Head of caudate nucleus (tissue), 42 donors: ENCODE measurements at places on chromosomes 13 and 19.

DNA sequence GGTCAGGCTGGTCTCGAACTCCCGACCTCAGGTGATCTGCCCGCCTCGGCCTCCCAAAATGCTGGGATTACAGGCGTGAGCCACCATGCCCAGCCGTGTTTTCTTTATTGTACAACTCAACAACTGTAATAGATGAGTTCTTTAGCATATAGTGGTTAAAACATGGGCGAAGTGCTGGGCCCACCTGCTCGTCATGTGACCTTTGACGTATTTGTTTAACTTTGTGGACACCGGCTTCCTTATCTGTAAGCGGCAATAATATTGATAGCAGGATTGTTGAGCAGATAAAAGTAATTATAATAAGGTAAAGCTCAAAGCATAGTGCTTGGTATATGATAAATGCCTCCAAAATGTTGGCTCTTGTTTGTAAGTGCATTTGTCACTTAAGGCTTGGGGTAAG is 460.3 kb downstream of the KLF12 start:
- DNase-seq: no peak

DNA sequence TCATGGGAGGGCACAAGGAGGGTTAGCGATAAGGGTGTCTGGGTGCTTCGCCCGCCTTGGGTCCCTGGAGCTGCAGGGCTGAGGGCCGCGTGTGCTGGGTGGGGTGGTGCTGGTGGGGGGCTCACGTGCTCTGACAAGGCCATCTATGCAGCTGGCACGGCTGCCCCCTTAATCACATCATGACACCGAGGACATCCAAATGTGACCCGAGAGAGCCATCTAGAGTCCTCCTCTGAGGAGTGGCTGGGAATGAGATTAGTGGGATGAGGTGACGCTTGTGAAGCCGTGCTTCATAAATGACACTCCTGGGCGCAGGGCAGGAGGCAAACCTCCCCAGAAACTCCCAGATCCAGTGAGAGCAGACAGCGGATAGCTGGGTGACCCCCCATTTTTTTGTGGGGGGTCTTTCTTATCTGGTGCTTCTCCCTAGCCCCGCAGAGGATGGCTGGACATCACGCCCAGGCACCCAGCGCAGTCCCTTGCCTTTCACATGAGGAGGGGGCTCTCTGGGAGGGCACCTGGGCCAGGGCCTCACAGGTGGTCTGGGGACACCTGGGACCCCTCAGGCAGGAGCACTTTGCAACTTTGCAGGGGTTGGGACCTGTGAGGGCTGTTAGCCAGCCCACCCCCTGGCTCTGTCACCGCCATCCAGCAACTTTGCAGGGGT is 6.6 kb downstream of the FZR1 start:
- no peak for DNase-seq

DNA sequence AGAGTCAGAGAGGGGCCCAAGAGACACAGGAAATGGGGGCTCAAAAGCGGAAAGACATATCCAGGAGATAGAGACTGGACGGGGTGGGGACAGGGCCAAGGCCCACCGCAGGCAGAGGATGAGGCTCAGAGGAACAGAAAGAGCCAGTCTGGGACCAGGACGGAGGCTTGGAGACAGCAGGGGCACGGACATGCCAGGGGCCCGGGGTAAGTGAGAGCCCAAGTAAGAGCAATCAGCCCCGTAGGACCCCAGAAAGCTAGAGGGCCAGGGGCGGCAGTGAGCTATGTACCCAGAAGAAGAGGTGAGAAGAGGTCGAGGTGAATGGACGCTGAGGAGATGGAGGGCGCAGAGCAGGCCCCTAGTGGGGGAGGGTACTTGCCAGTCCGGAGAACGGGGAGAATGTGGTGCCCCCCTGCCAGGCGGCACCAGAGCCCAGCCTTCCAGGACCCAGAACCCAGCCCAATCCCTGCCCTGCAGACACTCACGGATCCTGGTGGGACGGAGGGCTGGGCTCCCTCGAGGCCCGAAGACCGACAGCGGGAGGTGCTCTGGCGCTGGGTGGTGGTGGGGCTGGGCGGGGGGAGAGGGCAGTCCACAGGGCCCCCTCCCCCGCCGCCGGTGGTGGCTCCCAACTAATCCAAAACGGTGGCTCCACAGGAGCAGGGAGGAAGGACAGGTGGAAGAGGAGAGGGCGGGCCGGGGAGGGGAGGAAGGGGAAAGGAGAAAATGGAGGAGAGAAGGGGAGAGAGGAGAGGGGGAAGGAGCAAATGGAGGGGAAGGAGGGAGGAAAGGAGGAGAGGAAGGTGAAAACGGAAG is 1.0 kb downstream of the GRIK5 start:
- DNase-seq: no peak

DNA sequence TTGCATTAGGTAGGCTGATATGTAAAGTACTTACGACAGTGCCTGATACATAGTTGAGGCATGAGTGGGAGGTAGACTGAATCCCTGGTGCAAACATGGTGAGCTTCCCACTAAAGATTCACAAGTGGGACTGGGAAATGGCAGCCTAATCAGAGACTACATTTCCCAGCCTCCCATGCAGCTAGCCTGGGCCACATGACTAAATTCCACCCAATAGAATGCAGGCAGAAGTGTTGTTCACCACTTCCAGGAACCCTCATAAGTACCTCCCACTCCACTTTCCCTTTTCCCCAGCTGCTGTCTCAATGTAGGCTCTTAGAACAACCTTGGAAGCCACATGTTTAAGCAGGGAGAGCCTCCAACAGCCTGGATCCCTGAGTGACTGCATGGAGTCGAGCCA is 104.9 kb downstream of the CACNA1A start:
- DNase-seq: no peak

DNA sequence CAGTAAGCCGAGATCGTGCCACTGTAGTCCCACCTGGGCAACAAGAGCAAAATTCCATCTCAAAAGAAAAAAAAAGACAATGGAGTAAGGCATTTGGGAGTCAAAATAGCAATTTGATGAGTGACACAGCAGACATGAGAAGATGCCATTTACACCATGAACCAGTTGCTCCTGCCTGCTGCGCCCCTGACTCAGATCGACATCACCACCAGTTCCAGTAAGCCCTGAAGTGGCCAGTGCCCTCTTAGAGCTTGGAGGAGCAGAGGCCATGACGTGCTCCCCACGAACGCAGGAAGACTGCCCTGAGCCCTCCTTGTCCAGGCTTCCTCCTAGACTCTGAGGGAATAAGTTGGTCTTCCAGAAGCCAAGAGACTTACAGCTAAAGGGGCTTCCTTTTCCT is 339.2 kb downstream of the MYO16 start:
- no peak for DNase-seq

DNA sequence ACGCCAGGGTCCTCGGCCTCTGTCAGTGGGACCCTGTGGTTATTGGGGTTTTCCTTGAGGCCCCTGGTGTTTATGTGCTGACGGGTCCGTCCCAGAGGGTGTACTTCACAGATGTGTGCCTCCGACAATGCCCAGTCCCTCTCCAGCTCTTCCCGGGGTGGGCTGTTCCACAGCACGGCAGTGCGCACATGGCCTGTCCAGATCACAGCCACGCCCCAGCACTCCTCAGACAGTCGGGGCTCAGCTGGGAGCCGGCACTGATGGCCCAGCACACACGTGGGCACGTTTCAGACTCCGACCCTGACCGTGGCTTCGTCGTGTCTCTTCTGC is 16.9 kb upstream of the F7 start:
- no peak for DNase-seq

DNA sequence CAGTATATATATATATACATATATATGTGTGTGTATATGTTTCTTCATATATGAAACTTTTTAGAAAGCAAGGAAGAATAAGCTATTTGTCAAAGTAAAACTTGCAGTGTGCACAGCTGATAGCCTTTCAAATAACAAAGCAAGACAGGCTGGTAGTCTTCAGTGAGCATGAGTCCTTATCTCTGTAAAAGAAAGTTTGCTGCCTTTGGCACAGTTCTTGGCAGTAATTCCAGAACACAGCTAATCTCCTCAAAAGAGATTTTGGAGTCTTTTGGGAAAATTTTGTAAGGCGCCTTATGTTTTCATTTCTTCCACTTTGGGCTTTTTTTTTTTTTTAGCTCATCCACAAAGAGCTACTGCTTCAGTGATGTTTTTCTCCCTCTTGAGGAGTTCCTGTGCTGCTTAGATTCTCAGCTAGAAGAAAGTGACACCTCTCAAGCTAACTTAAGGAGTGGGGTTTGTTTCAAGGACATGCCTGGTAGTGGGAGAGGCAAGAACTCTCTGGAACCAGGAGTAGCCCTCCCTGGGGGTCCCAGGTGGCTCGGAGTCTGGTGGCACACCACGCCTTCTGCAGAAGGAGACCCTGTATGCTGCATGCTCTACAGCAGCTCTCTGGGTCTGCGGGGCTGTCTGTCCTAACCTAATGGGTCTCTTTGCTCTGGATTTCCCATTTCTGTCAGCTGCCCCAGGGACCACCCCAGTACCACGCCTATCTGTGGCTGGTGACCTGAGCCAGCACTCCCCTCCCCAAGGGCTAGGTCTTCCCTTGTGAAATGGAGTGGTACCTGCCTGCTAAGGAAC is 58.8 kb downstream of the TNFRSF19 start:
- DNase-seq: no peak

- no peak for DNase-seq
Observed at GRCh38 chr19:7645656-7646425, 8.9 kb downstream of the STXBP2 start.

GRCh38 chr13:94595001-94595949 is 677 bp downstream of the TGDS start:
- DNase-seq: no peak

GRCh38 chr19:17249887-17250548 is 4.3 kb upstream of the NR2F6 start:
- no peak for DNase-seq

GRCh38 chr19:51242881-51243630 is 7.8 kb upstream of the SIGLECL1 start:
- no peak for DNase-seq

DNA sequence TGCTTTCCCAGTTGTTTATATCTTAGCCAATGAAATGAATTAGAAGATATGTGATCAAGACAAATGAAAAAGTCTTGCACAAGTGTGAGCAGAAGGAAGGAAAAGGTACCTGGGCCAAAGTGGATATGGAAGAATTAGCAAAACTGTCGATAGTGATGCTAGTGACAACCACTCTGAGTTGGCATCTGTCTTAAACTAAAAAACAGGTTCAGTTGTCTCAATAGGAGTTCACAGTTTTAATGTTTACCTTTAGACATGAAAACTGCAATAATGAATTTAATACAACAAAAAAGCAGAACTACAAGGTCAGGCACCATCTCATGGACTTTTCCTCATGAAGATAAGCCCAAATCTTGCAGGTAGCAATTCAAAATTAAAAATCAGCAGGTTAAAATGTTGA is 688.5 kb downstream of the EFNB2 start:
- DNase-seq: no peak
